ENCODE measurements at places on chromosomes 5 and 9.
A peak's percentile ranks its signal among the peaks of the same experiment; 100 is the strongest.

DNA sequence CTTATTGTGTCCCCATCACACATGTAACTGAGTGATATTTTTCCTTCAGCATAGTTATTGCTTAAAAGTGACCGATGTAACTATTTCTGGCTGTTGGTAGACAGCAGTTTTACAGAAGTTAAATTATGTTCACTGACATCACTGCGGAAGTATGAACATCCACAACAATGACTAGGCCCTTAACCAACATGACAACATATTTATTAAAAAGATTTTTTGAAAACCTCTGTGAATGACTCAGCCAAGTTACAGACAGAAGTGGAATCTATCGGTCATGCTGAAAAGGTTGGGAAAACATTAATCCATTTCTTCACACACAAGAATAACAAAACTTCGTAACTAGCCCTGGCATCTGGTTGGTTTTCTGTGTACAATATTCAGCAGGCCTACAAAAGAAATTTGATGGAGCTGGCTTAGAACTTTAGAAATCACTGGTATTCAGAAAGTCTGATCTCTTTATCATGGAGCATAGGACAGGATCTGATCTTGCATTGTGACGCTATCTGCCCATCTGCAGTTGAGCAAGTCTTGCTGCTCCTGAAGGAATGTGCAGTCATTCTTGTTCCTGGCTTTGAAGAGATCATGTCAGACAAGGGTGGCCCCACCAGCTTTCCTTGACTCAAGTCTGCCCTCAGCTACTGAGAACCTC lies 6.5 kb downstream of the GLIS3 start:
- no peak for DNase-seq

DNA sequence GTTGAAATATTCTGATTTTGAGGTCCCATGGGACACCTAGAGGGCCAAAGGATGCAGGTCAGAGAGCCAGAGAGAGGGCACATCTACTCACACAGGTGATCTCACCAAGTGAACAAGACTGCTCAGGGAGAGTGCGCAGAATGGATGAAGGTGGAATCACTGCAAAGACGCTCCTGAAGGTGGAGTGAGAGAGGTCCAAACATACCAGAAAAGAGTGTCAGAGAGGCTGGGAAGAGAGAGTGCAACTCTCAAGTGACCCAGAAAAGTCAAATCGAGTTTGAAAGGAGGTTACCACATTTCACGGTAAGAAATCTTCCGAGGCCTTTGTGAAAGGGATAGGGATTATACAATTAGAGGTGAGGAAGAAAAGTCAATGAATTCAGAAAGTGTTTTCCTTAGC lies 173.4 kb downstream of the EPB41L4A start:
- no peak for DNase-seq

DNA sequence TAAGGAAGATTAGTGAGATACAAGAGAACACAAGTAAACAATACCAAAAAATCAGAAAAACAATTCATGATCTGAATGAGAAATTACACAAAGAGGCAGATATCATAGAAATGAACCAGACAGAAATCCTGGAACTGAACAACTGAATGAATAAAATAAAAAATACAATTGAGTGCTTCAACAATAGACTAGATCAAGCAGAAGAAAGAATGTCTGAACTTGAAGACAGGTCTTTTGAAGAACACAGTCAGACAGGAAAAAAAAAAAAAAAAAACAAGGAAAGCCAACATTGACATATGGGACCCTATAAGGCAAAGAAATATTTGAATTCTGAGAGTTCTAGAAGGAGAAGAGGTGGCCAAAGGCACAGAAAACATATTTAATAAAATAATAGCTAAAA lies 115.2 kb downstream of the ZDHHC21 start:
- DNase-seq = no peak

- no peak for DNase-seq
Measured at GRCh38 chr5:9124071-9124470, 421.8 kb downstream of the SEMA5A start.

GRCh38 chr5:72434056-72434780 lies 73.0 kb downstream of the ZNF366 start:
- no peak for DNase-seq

- DNase-seq = no peak
Measured at GRCh38 chr5:135246923-135247795, 151.9 kb downstream of the MACROH2A1 start.

GRCh38 chr5:5783021-5783420 lies 360.5 kb downstream of the ICE1 start:
- DNase-seq = no peak

DNA sequence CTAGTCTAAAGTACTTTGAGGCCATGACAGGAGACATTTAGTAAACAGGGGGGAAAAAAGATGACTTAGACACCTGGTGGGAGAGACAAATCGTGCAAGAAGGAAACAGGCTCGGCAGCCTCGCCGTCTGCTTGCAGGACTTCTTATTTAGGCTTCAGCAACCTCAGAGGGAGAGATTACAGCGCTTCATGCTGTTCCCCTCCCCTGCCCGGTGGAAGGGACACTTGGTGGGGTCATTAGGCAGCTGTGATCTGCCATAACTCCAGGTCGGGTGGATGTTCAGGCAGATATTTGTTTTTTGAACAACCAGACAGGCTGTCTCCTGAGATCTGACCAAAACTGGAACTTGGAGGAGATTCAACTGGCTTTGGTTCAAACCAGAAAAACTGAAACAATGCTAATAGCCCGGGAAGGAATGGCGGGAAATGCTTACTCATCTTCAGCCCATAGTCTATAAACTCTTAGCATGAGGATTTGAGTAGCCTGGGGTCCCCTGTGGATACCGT lies 38.1 kb upstream of the CD180 start:
- DNase-seq = no peak

- DNase-seq = no peak
Measured at GRCh38 chr5:168301593-168302390, 10.3 kb downstream of the WWC1 start.

- DNase-seq = no peak
Measured at GRCh38 chr9:9275601-9276000, 1337.2 kb downstream of the PTPRD start.

DNA sequence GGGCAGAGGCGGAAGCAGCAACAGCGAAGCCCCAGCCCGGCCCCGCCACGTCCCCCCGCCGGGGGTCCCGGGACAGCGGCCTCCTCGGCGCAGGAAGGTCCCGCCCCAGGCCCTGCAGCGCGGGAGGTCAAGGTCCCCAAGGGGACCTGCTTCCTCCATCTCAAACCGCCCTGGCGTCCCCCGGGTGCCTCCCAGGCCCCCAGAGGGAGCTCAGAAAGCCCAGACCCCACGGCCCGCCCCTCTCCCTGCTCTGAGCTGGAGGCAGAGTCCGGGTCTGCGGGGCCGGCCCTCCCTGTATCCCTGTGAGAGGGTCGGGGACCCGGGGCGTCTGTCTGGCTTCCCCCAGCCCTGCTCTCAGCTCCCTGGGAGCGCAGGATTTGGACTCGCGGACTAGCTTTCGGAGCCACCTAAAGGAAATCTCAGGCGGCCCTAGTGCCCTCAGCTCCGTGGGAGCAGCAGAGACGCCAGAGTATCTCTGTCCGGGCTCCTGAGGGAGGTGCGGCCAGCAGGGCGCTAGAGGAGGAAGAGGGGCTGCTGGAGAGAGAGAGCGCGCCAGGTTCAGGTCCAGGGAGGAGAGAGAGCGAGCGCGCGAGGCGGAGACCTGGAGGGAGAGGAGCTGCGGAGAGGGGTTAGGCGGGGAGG lies 30.7 kb downstream of the EXOC3 start:
- peak; percentile 41 for DNase-seq

GRCh38 chr5:171029401-171029800 lies 167.6 kb downstream of the RANBP17 start:
- DNase-seq = no peak
